NCI-H1417 treated with DMSO at 0.1 percent for 48 hours (cell line): ENCODE measurements at places on chromosomes 11 and 22.

DNA sequence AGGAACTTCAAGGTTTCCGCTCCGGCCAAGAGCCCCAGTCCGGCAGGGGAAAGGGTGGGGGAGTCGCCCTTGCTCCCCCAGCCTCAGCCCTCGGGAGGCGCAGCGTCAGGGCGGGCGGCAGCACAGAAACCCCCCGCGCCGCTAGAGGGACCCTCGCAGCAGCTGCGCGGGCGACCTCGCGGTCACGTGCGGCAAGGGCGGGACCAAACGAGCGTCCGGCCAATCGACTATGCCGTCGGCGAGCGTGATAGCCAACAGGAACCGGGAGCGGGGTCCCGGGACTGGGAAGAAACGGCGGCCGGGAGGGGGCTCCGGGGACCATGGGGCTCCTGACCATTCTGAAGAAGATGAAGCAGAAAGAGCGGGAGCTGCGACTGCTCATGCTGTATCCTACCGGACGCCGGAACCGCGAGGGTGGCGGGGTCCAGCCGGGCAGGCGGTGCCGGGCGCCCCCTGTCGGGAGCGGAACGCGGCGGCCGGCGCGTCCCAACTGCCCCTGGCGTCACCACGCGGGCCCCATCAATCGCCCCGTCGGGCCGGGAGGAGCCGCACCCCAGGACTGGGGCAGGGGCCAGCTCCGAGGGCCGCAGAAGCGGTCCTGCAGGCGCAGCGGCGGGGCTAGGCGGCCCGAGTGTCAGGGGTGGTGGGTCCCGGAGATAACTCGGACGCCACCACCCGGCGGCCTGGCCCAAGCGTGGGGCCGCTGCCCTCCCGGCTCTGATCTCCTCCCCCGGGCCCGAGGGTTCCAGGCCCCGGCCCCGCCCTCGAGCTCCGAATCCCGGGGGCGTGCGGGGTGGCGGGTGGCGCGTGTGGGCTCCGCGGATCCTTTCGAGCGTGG is at the start of gene ARL2:
Gene ARL2, plus strand, starts transcription at position 273 of the 838 bp plus-strand sequence. Its CDS starts 48 bp downstream, at position 321.
- peak; percentile 58 for DNase-seq

- no peak for DNase-seq
These were observed 5.4 kb upstream of the IL2RB start for GRCh38 chr22:37154925-37155712.

DNA sequence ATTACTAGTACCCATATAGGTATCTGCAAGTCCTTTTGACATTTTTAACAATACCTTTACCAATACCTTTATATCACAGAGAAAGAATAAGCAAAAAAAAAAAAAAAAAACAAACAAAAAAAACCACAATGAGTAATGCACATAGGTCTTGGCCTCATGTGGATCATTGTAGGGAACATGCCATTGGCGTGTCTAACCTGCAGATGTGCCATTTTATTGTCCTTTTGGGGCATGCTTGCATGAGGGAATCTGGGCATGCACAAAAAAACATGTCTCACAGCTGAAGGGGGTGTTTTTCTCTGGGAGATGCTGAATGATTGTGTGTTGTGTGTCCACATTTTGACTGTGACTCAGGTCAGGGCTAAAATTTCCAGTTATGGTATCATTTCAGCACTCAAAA is 361.6 kb downstream of the GUCY1A2 start:
- no peak for DNase-seq

DNA sequence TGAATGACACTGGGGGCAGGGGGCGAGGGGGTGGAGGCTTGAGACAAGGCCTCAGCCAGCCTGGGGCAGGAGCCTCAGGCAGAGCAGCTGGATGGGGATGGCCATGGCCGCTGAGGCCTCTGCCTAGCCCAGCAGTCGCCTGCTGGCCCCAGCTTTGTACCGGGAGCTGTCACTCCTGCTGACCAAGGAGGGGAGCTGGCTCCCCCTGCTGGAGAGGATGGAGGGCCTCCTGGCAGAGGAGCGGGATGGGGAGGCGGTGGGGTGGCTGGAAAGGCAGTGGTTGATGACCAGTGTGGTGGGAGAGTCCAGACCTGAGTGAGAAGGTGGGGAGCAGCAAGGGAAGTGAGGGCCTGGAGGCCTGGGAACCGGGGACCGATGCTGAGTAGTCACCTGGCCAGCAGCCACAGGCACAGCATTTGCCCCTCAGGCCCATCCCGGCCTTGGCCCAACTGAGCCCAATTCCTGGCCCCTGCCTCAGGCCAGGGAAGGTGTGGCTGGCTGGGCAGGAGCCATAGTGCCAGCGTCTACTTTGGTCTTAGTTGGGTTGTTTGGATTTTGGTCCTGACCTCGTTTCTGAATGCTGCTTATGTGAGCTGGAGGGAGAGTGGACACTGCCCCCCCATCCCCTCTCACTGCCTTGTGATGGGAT is 6.0 kb upstream of the SUSD2 start:
- no peak for DNase-seq

DNA sequence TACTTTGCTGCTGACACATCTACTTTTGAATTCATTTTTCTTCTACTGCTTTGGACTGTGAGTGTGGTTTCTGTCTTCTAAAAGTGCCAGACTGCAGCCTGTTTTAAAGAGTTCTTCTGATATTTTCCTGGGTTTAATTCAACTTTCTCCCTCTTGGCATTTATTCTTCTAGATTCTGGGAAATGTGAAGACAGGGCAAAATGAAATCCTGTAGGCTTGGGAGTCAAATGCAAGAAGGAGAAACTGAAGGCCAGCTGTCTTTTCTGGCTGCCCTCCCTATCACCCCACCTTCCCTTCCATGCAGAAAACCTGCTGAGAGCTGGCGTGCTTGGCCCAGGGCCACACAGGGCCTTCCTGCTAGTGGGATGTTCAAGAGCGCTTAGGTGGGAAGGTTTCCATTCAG is 7.6 kb downstream of the ZNF70 start:
- no peak for DNase-seq

DNA sequence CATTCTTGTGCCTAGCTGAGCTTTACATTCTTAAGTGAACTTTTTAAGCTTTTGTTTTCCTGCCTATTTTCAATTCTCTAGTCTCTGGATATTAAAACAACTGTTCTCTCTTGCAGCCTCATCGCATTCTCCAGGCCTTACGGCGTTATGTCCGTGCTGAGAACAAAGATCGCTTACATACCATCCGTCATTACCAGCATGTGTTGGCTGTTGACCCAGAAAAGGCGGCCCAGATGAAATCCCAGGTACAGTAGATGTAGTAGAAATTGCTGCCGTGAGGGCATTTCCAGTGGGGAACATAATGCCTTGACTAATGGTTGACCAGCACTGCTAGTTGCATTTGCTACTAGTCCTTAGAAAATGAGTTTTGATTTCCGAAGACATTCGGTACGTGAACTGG is 29.7 kb upstream of the ST14 start:
- DNase-seq: no peak

- DNase-seq: no peak
These were observed 152.3 kb downstream of the FEZ1 start for GRCh38 chr11:125343718-125344131.

- DNase-seq: no peak
These were observed 19.9 kb downstream of the PACSIN2 start for GRCh38 chr22:42994917-42995562.

GRCh38 chr11:4539603-4540219 is 5.3 kb upstream of the OR52M1 start:
- no peak for DNase-seq

GRCh38 chr11:12079726-12080556 is 30.4 kb upstream of the MICAL2 start:
- DNase-seq: no peak

DNA sequence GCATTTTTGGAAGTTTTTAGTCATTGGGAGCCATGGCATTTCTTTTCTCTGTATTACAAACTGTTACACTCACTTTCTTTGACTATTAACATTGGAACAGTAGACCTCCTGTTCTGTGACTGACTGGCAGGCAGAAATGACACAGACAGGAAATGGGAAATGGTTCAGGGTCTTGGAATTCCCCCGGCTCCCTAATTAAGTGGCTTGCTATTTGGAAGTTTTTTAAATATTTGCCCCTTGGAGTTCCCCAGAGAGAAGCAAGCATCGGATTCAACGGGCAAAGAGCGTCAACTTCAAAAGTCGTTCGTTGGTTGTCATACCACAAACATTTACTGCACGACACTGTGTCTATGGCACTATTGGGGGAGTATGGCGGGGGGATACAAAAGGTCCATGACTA is 1.1 kb upstream of the BIRC2 start:
- no peak for DNase-seq

DNA sequence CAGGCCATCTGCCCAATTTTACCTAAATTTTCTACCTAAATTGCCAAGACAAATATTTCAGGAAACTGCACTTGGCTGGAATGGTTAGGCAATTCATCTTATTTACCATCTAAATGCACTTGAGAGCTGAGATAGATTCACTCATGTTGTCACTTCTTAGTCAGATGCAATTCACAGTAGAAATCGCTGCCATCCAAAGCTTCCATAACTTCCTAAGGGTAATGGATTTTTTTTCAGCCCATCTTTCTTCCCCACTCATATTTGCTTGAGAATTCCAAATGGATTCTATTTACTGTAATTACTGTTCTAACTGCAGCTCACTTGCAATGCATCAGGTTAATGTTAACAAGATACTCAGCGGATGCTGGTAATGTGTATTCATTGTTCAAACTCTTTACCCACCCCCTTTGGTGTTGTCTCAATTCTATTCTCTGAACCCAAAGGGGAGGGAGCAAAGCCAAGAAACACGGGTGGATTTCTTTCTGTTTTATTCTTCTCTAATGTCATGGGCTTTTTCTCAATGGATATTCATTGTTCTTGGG is 96.0 kb downstream of the TENM4 start:
- DNase-seq: no peak

DNA sequence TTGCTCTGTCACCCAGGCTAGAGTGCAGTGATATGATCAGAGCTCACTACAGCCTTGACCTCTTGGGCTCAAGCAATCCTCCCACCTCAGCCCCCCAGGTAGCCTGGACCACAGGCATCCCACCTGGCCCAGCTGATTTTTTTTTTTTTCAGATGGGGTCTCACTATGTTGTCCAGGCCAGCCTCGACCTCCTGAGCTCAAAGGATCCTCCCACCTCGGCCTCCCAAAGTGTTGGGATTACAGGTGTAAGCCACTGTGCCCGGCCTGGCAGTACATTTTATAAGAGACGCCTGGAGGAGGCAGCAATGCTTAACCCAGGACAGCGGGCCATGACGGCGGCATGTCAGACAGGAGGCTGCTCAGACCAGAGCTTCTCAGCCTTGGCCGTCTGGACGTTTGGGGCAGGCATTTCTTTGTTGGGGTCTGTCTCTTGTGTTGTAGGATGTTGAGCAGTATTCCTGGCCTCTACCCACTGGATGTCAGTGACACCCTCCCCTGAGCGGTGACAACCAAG is 4.3 kb downstream of the LGALS2 start:
- DNase-seq: no peak

- DNase-seq: no peak
These were observed 1552.7 kb upstream of the TENM4 start for GRCh38 chr11:80993536-80993935.

DNA sequence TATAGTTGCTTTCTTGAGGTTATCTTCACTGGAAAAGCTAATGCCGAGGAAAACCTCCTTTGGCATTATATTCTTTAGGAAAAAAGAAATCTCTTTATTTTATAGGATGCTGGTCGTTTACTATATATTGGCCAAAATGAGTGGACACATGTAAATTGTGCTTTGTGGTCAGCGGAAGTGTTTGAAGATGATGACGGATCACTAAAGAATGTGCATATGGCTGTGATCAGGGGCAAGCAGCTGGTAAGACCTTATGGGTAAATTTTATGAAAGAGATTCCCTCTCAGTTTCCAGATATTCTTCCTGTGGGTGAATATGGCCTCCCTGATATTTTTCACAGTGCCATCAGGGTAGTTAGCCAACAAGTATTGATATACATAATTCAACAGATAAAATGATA is 29.4 kb upstream of the TTC36 start:
- no peak for DNase-seq

DNA sequence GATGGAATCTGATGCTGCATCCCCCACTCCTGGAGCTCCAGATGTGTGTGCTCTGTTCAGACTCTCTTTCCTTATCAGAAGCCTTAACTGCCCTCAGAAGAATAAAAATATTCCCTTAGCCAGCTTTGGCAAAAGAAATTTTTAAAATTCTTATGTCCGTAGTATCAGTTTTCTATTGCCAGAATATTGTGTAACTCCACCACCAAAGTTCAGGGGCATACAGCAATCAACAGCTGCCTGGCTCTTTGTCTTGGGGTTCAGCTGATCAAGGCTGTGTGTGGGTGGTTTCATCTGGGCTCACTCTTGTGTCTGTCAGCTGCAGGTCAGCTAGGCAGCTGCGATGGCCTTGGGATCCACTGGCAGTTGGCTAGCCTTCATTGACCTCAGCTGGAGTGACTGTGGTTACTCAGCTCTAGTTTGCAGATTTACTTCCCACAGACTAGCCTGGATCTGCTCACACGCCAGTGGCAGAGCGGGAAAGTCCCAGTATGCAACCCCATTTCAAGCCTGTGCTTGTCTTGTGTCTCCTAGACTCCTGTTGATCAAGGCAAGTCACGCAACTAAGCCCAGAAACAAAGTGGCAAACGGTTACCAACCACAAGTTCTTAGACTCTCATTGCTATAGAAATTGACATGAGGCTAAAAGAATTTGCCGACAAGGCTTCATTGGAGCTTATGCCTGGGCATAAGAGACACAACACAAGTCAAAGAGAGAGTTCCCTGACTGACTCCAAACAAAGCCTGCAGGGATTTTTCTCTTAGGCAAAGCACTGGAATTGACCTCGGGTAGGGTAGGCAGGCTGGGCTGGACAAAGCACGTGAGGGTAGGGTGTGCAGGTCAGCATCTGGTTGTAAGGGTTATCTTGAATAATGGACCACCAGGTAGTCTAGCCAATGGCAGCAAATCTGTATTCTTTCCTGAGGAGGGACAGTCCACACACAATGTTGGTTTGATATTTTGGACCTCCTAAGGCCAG is 7.5 kb downstream of the TMEM138 start:
- no peak for DNase-seq

- DNase-seq: no peak
These were observed 4.7 kb downstream of the C11orf21 start for GRCh38 chr11:2296913-2297622.

DNA sequence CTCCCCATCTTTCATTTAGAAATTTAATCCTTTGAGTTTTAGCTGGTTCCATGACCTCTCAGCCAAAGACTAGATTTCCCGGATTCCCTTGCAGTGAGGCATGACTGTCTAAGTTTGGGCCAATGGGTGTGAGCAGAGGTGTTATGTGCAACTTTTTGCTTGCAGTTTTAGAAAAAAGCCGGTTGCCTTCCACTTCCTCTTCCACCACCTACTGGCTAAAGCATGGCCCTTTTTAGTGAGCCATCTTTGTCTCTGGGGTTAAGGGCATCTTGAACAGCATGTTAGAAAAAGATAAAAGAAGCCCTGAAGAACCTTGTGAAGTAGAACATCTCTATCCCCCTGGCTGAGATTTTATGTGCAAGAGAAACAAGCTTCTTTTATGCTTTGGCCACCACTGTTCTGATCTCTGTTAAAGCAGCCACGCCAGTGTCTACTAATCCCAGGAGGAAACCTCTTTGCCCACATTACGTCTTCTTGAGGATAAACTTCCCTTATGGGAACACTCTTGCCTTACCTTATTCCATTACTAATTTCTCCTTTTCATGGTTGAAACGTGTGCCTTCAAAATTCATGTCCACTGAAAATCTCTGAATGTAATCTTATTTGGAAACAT is 279.9 kb downstream of the TENM4 start:
- no peak for DNase-seq

GRCh38 chr11:66676931-66677598 is 622 bp downstream of the RBM4B start:
- DNase-seq: no peak
